Tibial nerve (tissue), 4 donors: ENCODE measurements at places on chromosomes 5 and 9.
A peak's percentile ranks its signal among the peaks of the same experiment; 100 is the strongest.

GRCh38 chr5:89168766-89169165, 285.8 kb upstream of the MEF2C start:
- DNase-seq, result no peak

- DNase-seq, result no peak
Observed at GRCh38 chr9:682633-683508, 158.6 kb upstream of the DMRT1 start.

GRCh38 chr5:116883875-116884274, 309.3 kb upstream of the SEMA6A start:
- DNase-seq, result no peak

DNA sequence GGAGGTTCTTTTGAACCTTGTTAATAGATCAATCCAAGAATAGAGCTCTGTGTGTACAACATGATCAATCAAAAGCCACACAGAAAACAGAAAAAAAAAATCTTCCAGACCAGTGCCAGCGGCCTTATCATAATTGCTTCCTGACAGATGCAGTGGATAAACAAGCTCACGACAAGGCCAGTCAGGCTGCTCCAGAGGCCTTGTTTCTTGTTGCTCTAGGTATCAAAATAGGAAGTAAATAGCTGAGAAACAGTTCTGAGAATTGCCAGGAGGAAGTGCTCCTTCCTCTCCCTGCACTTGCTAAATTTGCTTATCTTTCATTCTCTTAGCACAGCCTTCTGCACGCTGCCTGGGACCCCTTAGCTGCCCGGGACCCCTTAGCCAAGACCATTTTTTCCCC, 199.0 kb upstream of the TARS1 start:
- DNase-seq, result no peak

DNA sequence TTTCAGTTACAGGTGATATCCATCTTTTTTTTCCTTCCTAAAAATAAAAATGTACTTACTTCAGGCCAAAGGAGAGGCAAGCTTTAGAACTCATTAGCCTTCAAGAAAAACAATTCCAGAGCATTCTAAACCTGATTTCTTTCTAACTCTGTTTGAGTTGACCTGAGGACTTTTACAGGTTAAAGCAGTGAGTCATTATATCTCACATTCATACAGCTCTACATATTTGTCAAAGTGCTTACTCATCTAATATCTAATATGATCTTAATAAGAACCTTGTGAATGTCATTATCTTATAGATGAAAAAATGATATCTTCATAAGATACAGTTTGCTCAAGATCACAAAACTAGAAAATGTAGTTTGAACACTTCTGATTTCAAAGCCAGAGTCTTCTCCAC, 149.2 kb upstream of the CDKN2B start:
- DNase-seq, result no peak

GRCh38 chr5:176447591-176447977, 601 bp upstream of the FAF2 start:
- no peak for DNase-seq

GRCh38 chr5:79236970-79237739, 1.2 kb downstream of the JMY start:
- DNase-seq, result peak; percentile 18

DNA sequence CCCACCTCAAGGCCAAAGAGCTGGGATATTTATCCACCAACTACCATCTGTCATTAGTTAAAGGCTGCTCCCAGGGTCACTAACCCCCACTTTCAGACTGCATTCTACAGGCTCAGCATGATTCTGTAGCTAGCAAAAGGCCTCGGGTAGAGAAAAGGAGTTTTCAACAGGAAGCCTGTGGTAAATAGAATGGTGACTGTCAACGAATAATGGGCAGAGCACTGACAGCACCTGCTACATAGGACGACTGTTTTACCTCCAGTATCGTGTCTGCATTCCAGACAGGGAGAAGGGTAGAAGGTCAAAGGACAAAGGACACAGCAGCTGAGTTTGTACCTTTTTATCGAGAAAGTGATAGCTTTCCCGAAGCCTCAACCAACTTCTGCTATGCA, 20.3 kb downstream of the MFAP3 start:
- DNase-seq, result no peak

DNA sequence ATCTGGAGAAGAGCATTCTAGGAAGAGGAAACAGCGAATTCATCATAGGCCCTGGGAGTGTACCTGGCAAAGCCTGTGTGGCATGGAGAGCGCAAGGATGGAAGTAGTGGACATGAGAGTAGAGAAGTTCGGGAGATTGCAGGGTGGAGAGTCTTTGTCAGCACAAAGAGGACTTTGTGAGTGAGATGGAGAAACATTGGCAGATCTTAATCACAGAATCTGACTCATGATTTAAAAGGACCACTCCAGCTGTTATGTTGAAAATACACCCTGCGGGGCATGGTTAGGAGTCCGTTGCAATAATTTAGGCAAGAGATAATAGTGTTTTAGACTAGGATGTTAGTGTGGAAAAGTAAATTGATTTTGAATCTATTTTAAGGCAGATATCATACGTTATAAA, 116.9 kb downstream of the HACD4 start:
- DNase-seq, result no peak

DNA sequence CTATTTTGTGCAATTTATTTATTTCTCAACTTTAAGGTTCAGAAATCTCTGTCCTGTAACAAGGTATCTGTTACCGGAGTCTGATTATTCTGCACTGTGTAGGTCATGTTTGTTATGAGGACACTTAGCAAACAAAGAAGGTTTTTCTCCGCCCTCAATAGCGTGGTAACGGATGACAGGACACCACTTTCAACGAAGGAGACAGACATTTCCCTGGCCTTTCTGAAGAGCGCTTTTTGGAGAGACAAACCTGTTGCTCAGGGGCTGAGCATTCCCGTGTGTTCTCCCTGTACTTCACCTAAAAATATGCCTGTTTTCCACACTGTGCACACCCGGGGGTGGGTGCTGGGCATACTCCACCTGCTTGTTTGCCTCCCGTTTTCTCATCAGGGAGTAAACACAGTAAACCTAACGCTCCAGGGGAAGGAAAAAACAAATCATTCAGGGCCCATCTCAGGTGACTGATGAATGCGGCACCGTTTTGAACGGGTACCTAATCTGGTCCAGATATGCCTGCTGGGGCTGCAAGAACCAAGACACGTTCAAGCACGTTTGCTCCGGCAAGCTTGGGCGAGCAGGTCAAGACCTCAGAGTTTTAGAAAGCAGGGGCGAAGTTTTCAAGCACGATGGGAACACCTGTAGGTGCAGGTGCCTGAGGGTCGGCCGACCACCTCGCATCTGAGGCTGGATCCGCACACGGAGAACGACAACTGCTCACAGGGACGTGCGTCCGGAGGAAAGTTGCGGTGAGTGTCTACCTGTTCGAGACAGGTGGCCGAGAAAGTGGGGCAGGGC, 859 bp downstream of the RETREG1 start:
- DNase-seq, result no peak

DNA sequence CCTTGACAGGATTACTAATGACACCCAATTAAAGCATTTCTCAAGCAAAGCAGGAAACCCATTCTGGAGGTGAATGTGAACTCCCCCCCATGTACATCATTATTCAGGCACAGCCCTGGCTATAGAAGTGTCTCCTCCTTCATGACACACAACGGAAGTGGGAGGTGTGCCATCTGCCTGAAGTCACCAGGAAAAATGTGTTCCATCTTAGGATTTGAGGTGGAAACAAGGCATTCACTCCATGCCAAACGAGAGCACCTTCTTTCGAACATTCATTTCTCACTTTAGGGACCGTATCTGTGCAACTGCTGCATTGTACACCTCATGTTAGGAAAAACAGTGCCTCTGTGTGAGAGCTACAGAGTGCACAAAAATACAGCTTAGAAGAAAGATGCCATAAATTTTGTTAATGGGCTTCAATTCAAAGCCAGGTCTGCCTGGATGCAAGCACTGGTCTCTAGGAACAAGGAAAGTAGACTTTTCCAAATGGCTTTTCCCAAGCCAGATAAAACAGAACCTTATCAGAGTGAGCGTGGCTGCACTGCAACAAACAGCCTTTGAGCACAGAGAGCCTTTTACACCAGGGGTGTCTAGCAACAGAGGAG, 19.4 kb downstream of the GOLM1 start:
- DNase-seq, result no peak

DNA sequence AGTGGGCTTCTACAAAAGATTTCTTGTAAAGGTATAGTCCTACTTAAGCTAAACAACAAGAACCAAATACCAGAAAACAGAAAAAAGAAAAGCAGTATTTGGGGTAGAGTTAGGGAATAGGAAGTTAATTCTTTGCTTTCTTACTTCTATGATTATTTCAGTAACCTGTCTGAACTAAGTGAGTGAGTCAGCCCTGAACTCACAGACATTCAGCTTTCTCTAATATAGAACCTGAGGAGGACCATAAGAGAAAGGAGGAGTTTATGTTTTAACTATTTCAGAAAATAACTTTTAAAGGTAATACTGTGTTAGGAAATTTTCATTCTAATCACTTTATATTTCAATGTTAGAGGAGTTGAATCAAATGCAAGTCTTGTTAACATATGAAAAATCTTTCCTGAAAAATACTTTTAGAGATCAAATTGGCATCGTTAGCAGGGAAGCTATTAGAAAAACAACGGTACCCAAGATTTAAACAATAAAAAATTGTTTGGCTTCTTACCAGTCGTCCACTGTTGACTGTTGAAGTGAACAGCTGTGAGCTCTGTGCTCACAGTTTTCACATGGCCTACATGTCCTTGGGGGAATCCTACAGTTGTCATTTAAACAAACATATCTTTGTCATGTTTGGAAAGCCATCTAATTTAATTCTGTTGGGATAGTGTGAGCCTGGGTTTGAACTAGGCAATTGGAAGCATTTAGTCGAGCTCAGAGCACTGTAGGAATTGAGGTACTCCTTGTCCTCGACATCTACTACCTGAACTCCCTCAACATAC, 19.9 kb upstream of the ZFAND5 start:
- DNase-seq, result no peak

DNA sequence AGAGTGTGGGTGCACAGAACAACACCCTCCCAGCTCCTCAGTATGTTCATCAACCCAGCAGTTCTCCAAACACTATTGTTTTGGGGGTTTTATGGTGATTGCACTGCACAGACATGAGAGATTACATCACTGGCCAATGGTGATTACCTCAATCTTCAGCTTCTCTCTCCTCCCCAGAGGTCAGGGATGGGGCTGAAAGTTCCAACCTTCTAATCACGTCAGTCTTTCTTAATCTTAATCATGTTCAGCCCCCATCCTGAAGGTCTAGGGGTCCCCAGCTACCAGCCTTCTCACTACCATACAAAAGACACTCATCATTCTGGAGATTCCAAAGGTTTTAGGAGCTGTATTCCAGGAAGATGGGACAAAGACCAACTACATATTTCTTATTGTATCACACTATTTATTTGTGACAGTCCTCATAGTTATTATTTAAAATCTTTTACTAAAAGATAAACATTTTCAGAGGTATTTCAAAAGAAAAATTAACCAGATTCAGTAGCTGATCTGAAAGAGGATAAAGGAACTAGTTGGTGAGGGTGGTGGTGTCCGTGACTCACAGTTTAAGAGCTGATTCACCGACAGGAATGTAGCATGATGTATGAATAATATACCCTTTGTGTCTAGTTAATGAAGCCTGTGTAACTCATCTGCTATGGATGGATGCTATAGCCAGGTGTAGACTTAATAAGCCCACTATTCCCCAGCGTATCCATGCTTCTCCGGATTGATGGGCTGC, 35.6 kb downstream of the RASEF start:
- no peak for DNase-seq

DNA sequence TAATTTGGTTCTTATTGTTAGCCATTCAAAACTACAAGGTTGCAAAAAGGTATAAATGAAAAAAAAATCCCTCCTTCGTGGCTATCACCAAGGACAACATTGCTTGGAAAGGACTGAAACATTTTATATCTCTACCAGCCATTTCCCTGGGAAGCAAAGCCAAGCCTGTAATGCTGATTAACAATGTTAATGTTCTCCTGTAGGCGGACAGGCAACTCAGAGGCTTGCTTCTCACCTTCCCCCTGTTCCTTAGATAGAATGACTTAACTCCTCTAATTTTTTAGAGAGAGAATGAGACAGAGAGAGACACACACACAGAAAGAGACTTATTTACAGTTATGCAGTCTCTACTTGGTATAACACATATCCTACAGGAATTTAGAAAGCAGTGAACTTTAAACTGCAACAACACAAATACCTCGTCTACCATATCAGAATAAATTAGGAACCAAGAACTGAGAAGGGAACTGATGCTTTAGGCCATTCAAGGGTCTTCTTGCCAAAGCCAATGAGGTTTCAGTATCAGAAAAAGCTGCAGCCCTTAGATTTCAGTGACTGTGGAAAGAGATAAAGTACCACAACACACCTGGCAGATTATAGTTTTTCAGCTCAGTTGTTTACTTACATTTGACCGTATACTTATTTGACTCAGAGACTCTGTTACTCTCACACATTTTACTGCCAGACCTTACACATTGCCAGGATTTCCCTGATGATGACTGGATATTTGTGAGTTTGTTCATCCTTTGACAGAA, 20.9 kb upstream of the MAN2A1 start:
- no peak for DNase-seq

DNA sequence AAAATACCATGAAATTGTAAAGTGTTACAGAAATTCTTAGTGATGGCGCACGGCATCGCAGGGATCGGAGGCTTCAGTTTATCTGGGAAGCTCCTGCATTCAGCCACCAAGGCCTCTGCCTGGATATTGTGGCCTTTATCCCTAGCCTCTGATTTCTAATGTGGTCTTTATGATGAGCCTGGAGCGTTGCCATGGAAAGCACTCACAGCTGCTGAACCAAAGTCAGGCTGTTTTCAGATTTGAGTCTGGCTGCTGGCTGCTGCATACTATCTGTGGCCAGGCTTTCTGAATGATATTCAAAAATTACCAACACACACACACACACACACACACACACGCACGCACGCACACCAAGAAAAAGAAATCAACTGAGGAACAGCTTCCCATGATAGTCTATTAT, 101.1 kb upstream of the ZNF366 start:
- DNase-seq, result no peak

DNA sequence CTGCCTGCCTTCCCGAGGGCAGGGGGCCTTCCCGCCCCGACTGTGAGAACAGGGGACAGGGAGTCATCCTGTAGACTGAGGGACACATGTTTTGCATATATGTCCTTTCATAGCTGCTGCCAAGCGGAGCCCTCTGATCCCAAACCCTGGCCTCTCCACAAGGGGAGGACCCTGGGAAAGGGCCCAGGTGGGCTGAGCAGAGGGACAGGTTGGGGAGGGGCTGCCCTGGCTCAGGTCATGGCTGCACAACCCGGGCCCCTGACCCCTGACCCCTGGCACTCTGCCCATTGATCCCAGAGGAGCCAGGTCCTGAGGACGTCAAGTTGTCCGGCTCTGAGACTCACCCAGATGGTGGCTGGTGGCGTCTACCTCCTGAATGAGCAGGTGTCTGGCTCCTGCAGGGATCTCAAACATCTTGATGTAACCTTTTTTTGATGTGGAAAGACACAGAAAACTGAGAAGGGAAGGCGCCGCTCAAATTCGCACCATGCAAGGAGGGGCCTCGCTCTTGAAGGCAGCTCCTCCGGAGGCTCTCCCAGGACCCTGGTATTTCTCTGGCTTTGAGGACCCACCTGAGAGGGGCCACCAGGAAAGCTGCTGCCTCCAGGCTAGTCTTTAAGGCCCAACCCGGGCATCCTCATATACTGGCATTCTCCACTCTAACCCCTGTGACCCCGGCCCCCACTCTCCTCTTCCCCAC, 71.9 kb downstream of the ZNF354C start:
- no peak for DNase-seq

GRCh38 chr9:130972957-130973685, 34.1 kb upstream of the FIBCD1 start:
- DNase-seq, result no peak

- no peak for DNase-seq
Observed at GRCh38 chr9:92147030-92147851, 32.0 kb upstream of the SPTLC1 start.
